ENCODE measurements at places on chromosomes 2 and 18. TPM values are rescaled to one million over a fixed set of nuclear protein-coding genes. Genes with fewer than 3 reads are reported as not detected.

REG3G gene
- not detected for total RNA-seq

EMILIN1 gene
- total RNA-seq, result 257 TPM

MGAT5 gene
- total RNA-seq, result 29.4 TPM

FSHR gene
- under 0.01 TPM for total RNA-seq

Measured in bronchial smooth muscle cell (primary cell).